Muscle of leg (tissue), 16 donors: ENCODE measurements at places on chromosomes 12 and 14. TPM values are rescaled to one million over a fixed set of nuclear protein-coding genes. Genes with fewer than 3 reads are reported as not detected.

DNA sequence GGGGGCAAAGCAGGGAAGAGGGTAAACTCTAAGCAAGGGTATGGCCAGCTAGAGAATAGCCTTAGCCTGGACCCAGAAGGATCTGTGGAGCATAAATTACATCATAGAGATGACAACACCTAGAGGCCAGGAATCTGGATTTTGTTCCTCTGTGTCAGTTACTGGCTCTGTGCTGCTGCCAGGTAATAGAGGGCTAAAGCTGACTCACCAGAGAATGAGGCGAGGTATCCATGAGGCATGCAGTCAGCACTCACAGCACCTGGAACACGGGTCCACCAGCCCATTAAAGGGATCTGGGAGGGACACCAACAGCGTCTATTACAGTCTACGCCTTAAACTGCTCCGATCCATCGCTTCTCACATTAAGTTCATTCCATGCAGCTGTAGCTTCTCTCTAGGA lies 74.9 kb upstream of the CMKLR1 start:
- H3K36me3 ChIP-seq, result no peaks in the 10 kb centered on the region
- H3K4me1 ChIP-seq, result no peaks in the 10 kb centered on the region
- H3K4me3 ChIP-seq, result no peak overlapping the region
- no peaks in the 10 kb centered on the region for H3K27me3 ChIP-seq

- peaks cover 11% of the 10 kb centered on the region for H3K36me3 ChIP-seq
- peaks cover 16% of the 10 kb centered on the region for H3K4me1 ChIP-seq
- H3K27ac ChIP-seq, result no peak overlapping the region
- no peak for DNase-seq
These were observed 1.2 kb downstream of the NEK9 start for GRCh38 chr14:75125617-75126016.

DNA sequence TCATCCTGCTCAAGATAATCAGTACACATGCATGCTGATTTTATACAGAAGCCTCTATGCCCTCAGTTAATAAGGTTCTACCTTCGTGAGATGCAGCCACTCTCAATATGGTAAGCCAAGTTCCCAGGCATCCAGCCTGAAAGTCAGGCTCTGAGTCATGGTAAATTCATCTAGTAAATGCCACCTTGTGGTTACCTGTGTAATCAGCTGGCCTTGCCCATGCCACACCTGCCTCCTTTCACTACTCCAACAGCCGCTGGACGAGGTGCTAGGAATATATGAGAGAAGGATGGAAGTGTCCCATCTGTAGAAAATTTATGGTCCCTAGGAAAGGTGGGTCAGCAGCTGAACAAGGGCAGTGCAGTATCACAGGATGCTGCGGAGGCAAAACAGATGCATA lies 207.3 kb downstream of the SSPN start:
- H3K27ac ChIP-seq, result no peak overlapping the region
- no peaks in the 10 kb centered on the region for H3K36me3 ChIP-seq
- H3K27me3 ChIP-seq, result no peaks in the 10 kb centered on the region
- no peak for DNase-seq
- no peaks in the 10 kb centered on the region for H3K4me1 ChIP-seq

JPH4 gene
- total RNA-seq, result 0.53 TPM

TAS2R43 gene
- total RNA-seq, result 2.2 TPM
